NCI-H524 (cell line): ENCODE measurements at places on chromosomes 2 and 18.

DNA sequence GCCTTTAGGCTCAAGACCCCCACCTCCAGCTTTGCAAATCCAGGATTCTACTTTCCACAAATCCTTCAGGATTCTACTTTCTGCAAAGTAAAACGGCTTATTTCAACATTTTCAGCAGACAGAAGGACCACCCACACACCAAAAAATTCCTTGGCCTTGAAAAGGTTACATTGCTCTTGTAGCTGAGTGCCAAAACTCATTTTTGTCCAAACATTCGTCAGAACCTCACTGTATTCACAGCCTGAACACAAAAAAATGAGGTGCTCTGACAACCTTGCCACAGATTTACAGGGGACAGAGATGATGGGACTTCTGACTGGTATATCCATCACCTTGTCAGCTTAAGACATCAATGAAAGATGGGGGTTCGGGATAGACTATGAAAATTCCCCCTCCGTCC lies 63.0 kb upstream of the COX7A2L start:
- no peak for DNase-seq

DNA sequence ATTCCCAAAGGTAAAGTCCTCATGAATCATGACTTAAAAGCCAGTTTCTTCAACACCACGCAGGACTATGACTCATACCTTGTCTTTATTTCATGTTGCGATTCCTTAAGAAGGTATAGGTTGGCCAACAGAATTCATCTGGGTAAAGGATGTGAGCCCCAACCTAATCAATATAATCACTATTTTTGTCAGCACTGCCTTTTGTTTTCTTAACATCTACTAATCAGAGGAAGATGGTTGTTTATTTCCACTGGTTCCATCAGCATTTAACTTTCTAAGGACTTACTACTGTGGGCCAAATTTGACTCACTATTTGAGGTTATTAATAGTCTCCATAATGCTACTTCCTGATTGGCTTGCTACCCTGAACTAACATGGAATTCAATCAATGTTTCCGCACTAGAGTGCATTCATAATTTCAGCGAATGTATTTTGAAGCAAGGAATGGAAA lies 78.6 kb downstream of the SCG2 start:
- DNase-seq = no peak

DNA sequence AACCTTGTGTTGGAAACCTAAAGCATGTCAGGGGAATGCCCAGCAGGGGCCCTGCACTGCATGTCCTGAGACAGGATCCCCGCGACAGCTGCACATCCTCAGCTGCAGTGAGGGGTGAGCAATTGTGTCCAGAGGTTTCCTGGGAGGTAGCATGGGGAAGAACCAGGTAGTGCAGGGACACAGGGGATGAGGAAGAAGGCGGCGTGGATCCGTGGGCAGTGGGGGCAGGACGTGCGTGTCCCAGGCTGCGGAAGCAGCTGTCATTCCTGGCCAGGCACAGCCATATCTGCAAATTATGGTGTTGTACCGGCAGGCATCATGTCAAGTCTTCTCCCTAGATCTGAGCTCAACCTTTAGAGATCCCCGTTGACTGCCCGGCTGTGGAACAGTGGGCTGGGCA lies 238.2 kb upstream of the MYT1L start:
- DNase-seq = no peak

- no peak for DNase-seq
These were observed 236.0 kb downstream of the CYRIA start for GRCh38 chr2:16429431-16430145.

DNA sequence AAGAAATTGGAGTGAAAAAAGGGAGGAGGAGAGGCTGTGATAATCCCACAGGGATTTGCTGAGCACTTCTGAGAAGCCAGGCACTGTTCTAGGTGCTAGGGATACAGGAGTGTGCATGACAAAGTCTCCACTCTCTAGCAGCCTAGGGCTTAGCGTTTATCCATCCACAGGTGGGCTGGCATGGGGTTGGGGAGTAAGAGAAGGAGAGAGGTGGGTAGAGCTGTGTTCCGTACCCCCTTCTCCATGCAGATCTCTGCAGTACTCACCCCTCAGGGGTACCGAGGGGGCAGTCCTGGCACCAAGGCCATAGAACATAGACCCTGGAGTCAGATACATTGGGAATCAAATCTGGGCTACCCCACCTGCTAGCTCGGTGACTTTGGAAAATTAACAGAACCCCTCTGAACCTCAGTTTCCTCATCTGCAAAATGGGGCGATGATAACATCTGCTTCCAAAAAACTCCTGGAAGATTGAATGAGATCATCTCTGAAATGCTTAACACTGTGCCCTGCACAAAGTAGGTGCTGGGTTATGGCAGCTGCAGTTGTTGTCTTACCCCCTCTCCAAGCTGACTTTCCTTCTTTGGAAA lies 18.6 kb downstream of the FOSL2 start:
- no peak for DNase-seq

GRCh38 chr2:215140166-215140707 lies 1.8 kb upstream of the ABCA12 start:
- peak; percentile 57 for DNase-seq

GRCh38 chr2:220166616-220167015 lies 539.2 kb downstream of the SLC4A3 start:
- DNase-seq = peak; percentile 34

GRCh38 chr18:69071680-69072079 lies 273.8 kb downstream of the CCDC102B start:
- DNase-seq = no peak

DNA sequence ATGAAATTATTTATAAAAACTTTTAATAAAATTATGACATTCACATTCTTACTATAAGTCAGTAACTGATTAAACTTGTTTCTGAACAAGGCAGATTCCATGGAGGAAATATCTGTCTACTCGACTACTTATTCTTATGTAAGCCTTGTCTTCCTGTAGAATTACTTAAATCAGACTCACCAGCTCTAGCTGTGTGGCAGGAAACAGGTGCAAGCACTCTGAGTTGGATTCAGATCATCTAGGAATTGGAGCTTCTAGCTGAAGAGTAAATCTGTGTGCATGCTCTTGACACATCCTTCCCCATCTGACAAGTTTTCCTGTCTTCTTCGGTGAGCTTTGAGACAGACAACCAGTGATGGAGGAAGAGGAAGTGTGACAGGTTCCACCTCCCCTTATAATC lies 284.7 kb downstream of the TRIB2 start:
- no peak for DNase-seq

- no peak for DNase-seq
These were observed 96.2 kb downstream of the TPO start for GRCh38 chr2:1509271-1510065.

DNA sequence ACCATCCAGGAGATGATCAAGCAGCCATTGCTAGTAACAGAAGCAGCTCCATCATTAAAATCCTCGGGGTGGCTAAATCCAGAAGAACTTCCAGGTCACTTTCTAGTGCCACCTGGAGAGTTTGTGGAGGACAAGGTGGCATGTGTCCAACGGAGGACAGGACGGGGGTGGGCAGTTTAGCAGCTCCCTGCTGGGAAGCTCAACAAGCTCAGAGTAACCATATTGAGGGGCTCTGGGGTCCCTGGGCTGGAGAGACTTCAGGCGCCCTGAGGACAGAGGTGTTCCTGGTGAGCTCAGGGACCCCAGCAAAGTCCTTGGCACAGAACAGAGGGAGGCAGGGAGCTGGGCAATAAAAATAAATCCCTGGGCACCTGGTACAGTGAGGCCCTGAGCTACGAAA lies 140.0 kb upstream of the FHL2 start:
- no peak for DNase-seq

DNA sequence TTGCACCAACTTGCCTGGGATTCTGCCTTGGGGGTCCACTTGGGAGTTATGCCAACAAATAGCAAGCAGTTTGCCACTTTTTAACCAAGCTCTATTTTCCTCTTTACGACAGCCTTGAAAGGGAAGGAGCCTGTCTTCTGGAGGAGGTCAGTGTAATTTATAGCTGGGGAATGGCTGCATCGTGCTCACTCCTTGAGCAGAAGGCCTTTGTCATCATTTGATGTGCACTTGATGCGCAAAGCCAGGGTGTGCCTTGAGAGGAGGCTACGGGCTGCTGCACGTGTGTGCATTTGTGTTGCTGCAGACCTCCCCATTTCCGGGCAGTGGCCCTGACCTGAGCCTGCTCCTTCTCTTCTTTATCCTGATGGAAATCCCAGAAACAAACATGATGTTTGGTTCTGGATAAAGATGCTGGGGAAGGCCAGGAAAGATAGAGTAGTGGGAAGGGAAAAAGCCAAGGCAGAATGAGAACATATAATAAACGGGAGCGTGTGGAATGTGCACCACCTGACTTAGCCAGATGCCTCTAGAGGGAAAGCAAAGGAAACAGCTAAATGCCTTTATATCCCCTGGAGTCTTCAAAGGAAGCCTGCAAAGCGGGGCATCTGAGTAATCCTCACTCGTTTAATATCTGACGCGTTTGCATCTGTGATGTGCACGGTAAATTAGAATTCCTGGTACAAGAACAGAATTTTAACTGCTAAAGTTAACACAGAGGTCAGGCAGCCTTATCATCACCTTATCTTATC lies 68.3 kb upstream of the ZNF521 start:
- no peak for DNase-seq
